ENCODE measurements at places on chromosomes 7 and 10. TPM values are rescaled to one million over a fixed set of nuclear protein-coding genes. Genes with fewer than 3 reads are reported as not detected.

The DCLRE1A gene
- 12.8 TPM for total RNA-seq

The ZNF316 gene
- total RNA-seq, result 43.7 TPM

GRCh38 chr10:97580421-97581367 lies 3.5 kb upstream of the HOGA1 start:
- DNase-seq, result no peak

- DNase-seq, result no peak
These were observed 19.5 kb downstream of the HYAL4 start for GRCh38 chr7:123864436-123864835.

DNA sequence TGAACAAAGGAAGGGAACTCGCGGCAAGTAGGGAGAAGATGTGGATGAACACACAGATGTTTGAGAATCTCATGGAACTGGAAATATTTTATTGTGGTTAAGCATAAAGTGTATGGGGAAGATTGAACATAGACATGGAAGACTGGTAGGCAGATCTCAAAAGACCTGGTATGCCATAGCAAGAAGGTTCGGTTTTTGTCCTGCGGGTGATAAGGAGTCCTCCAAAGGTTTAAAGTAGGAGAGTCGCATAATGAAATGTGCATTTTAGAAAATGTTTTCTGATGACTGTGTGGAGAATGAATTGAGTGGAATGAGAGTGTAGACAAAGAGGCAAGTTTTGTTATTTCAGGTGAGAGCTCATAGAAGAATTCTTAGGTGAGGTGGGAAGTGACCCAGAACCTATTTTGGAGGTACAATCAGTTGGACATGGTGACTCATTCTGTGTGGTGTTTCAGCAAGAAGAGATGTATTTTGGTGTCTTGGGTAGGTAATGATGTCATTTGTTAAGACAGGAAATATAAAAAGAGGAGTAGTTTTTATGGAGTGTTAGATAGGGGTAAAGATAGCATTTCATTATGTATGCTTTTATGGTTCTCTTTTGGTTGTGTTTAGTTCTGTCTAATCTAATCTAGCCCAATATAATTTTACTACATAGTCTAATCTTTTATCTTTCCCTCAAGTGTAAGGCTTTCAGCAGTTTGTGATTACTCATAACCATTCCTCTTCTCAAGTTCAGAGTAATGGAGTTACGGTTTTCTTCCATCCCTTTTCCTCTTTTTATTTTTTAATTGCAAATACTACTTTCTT lies 239.2 kb downstream of the EXOC4 start:
- no peak for DNase-seq

Measured in activated naive CD8-positive, alpha-beta T cell treated with anti-CD3 and anti-CD28 coated beads, Interleukin-2, amount 10 ng/mL, durations not matched to agents 7 days and 5 days (primary cell).